Activated CD4-positive, alpha-beta T cell treated with anti-CD3 and anti-CD28 coated beads for 36 hours (primary cell): ENCODE measurements at places on chromosomes 16 and 17. TPM values are rescaled to one million over a fixed set of nuclear protein-coding genes. Genes with fewer than 3 reads are reported as not detected.
A peak's percentile ranks its signal among the peaks of the same experiment; 100 is the strongest.

- no peaks in the 10 kb centered on the region for H3K27me3 ChIP-seq
- peaks cover 16% of the 10 kb centered on the region for H3K4me1 ChIP-seq
- no peaks in the 10 kb centered on the region for H3K36me3 ChIP-seq
- no peak overlapping the region for H3K27ac ChIP-seq
These were observed 147.4 kb upstream of the TBX2 start for GRCh38 chr17:61251939-61252865.

Gene MPP2
- total RNA-seq = 1.3 TPM

DNA sequence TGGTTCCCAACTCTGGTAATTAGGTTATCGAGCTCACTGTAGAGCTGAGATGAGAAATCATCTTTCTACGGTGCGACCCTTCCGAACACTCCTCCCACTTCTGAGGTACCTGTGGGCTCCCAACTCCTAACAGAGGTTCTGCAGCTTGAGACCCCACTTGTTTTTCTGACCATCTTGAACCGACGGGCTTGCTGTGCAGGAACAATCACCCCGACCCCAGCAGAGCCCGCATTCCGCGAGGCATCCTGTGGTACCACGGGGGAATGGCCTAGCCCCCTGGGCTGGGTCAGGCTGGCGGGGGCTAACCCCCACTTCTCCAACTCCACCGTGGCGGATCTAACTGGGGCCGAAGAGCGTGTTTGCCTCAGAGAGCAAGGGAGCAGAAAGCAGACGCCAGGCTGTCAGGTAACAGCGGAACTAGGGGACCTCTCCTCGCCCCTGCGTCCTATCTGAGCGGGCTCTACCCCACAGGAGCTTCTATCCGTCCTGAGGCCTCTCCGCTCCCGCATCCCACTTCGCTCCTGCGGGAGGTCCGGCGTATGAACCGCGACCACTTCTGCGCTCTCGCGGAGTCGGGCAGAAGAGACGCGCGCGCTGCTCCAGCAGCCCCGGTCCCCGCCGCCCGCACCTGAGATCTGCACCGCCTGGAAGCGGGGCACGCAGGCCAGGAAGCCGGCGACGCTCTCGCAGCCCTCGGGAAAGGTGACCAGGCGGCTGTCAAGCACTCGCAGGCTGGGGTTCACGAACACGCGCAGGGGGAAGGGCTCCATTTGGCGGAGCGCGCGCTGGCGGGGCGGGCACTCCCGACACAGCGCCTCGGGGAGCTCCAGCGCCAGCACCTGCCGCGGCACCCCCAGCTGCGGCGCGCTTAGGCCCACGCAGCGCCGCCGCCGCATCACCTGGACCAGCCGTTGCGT lies 761 bp downstream of the PDF start:
- peak overlapping the region; percentile 79 for H3K27ac ChIP-seq
- H3K4me1 ChIP-seq = peaks cover 48% of the 10 kb centered on the region
- H3K27me3 ChIP-seq = no peaks in the 10 kb centered on the region
- H3K36me3 ChIP-seq = peaks cover 65% of the 10 kb centered on the region
- DNase-seq = peak; percentile 10

Gene KRT9
- not detected for total RNA-seq

- DNase-seq = no peak
- peaks cover 19% of the 10 kb centered on the region for H3K27me3 ChIP-seq
- no peak overlapping the region for H3K27ac ChIP-seq
- H3K4me3 ChIP-seq = no peak overlapping the region
- no peaks in the 10 kb centered on the region for H3K4me1 ChIP-seq
- H3K36me3 ChIP-seq = no peaks in the 10 kb centered on the region
These were observed 14.7 kb downstream of the KRT12 start for GRCh38 chr17:40852364-40852763.

DNA sequence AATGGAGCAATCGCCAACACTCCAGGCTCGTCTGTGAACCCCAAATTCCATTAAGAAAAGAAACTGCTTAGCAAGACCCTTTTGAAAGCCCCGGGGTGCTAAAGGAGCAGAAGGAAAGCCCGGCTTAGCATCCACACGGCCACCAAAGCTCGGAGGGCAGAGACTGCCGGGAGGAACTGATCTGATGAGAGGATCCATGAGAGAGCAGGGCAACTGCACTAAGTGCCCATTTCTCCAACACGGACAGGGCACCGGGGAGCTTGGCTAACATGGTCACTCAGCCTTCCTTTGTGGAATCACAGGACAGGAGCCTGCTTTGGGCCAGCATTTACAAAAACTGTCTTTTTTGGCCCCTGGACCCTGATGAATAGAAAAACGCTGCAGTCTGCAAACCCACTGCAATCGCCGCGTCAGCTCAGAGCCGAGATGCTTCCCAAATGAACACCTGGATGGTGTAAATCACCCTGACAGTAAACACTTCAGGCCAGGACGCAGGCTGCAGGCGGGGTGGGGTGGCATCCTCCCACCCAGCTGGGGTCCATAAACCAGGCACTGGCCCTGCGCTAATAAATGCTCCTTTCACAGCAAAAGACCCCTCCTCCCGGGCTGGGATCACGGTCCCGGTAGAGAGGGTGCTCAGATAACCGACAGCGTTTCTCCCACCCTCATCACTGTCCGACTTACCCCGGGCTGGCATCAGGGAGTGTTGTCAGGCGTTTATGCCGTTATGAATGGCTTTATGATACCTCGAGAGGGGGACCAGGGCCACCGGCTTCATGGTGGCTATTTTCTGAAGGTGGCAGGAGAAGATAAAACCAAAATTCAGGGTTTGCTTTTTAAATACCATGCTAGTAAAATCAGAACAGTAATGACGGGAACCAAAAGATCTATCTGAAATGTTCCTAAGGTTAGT lies 299.5 kb downstream of the IRF8 start:
- H3K4me3 ChIP-seq = no peak overlapping the region
- peaks cover 50% of the 10 kb centered on the region for H3K27me3 ChIP-seq
- H3K27ac ChIP-seq = no peak overlapping the region
- no peak for DNase-seq
- H3K4me1 ChIP-seq = no peaks in the 10 kb centered on the region

Gene ANKRD40CL
- total RNA-seq = not detected

DNA sequence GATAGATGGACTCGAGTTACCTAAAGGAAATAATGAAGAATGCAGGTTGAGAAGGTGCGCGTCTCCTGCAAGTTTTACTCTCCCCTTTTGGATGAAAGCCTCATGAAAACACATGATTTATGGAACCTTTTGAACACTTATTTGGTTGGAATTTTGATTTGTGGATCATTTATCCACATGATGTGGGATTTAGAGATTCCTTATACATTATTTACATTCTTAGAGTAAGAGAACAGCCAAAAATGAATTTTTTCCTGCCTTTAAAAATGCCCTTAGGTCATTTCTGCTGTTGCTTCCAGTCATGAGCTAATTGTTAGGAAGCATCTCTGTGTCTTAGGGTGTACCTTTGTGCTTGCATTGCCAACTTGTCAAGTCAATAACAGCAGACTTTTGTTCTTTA lies 99.9 kb downstream of the RPTOR start:
- H3K4me3 ChIP-seq = no peak overlapping the region
- H3K27me3 ChIP-seq = no peaks in the 10 kb centered on the region
- peaks cover 42% of the 10 kb centered on the region for H3K36me3 ChIP-seq
- H3K27ac ChIP-seq = peak overlapping the region; percentile 1

GRCh38 chr16:55482056-55482455 lies 3.1 kb downstream of the MMP2 start:
- H3K4me1 ChIP-seq = peaks cover 2% of the 10 kb centered on the region
- peaks cover 35% of the 10 kb centered on the region for H3K27me3 ChIP-seq
- no peak for DNase-seq
- no peak overlapping the region for H3K4me3 ChIP-seq
- no peak overlapping the region for H3K27ac ChIP-seq
- no peaks in the 10 kb centered on the region for H3K36me3 ChIP-seq

- no peaks in the 10 kb centered on the region for H3K27me3 ChIP-seq
- H3K27ac ChIP-seq = no peak overlapping the region
These were observed 27.9 kb downstream of the NARF start for GRCh38 chr17:82486231-82487094.

Gene EIF3C
- total RNA-seq = 952 TPM

DNA sequence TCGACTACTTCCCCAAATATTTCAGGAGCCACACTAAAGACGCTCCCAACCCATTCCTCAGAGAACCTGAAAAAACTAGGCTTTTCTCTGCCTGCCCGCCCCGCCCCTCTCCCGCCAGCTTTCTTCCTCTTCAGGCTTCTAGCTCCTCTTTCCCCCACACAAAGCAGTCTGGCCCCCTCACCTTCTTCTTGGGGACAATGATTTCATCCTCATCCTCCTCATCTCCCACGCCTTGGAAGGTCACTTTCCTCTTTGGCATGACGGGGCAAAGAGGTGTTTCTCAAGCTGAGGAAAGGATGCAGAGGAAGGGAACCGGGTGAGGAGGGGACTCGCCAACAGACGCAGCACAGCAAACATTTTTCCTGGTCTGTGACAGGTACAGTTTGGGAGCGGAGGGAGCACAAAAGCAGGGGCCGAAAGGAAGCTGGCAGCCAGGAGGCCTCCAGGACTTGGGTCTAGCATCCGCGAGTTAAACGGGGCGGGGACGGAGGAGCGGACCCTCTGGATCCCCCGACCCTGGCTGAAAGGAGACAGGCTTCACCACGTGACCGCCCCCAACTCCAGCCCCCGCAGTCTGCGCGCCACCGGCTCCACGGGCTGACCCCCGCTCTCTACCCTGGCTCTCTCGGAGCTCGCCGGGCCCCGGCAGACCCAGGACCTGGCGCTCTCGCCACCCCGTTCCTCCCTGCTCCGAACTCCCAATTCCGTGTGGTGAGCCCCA lies 525 bp downstream of the CD2BP2 start:
- H3K36me3 ChIP-seq = peaks cover 32% of the 10 kb centered on the region
- H3K4me1 ChIP-seq = peaks cover 39% of the 10 kb centered on the region
- no peaks in the 10 kb centered on the region for H3K27me3 ChIP-seq
- H3K4me3 ChIP-seq = peak overlapping the region; percentile 90
- peak overlapping the region; percentile 94 for H3K27ac ChIP-seq

- H3K36me3 ChIP-seq = no peaks in the 10 kb centered on the region
- H3K27ac ChIP-seq = no peak overlapping the region
- H3K4me3 ChIP-seq = no peak overlapping the region
- no peaks in the 10 kb centered on the region for H3K27me3 ChIP-seq
- DNase-seq = no peak
- no peaks in the 10 kb centered on the region for H3K4me1 ChIP-seq
These were observed 54.0 kb upstream of the RBFOX1 start for GRCh38 chr16:7278636-7279035.

Gene HEATR3
- 28.7 TPM for total RNA-seq
